ENCODE measurements at places on chromosomes 13 and 19.

DNA sequence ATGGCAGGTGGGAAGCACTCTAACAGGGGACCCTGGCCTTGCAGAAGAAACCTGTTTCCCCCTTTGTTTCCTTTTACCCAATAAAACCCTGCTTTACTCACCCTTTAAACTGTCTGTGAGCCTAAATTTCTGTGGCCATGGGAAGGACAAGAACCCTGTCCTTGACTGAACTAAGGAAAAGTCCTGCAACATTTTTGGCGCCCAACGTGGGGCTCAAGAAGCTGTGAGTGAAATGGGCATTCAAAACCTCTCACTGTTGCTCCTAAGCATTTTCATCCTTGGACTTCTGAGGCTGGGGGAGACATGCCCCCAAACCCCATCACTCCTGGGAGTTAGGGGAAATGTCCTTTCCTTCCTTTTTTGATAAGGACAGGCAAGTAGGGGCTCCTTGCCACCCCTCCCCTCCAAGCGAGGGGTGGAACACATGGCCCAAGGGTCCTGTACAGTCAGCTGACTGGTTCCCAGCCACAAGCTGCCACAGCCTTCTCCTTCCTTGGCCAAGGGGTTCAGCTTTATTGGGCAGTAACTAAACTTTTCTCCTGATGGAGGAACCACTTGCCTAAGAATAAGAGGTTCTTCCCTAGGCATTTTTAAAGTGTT lies 381.6 kb downstream of the KLF5 start:
- DNase-seq: peak; percentile 39

GRCh38 chr13:59342400-59342799 lies 821.3 kb downstream of the DIAPH3 start:
- no peak for DNase-seq

DNA sequence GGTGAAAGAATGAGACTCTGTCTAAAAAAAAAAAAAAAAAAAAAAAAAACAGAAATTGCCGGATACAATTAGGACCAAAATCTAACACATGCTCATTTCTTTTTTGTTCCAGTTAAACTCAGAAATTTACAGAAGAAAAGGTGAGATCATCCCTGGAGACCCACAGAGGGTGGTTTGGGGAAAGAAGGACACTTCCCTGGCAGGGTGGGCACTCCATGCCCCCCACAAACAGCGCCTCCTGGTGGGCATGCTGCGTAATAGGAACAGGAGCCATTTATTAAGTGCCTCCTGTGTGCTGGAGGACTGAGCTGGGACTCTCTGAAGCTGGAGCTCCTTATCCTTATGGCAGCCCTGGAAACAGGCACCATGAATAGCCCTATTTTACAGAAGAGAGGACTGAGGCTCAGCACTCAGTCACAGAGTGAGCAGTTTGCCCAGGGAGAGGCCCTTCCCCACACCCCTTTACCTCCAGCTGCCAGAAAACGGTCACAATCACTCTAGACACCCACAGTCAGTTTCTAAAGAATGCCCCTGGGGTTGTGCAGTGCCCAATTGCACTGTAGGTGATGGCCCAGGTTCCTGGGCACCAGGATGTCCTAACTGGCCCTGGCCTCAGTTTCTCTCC lies 10.1 kb downstream of the C19orf38 start:
- peak; percentile 54 for DNase-seq

- DNase-seq: no peak
These were observed 32.0 kb downstream of the NAXD start for GRCh38 chr13:110647365-110647737.

DNA sequence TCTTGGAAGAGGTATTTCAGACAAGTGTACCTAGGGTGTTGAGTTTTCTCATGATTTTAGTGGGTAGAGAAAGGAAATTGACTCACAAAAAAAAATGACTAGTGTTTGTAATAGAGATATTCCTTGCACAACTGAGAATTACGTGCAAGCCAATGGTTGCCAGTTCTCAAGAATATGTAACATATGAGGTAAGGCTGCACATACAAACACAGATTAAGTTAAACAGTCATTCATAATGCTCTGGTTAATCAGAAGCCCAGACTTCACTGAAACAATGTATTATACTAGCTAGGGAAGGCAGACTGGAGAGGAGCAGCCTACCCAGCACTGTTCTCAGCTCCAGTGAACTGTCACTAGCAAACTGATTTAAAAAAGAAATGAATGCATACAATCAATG lies 418.3 kb downstream of the DIAPH3 start:
- DNase-seq: no peak

DNA sequence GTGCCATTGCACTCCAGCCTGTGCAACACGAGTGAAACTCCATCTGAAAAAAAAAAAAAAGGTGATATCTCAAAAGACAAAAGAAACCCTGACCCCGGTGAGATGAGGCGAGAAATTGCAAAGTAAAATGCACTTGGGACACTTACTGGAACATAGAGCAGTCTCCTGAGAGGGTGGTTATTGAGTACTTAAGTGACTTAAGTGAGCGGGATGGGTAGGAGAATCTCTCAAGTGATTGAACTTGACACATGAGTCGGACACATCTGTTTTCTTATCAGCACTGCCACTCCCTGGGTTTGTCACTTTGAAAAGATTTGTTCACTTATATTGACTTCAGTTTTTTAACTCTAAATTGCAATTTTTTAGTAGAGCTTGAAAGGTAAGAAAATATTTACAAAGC lies 2.8 kb downstream of the ZNF429 start:
- no peak for DNase-seq

- no peak for DNase-seq
These were observed 54.9 kb downstream of the KCNRG start for GRCh38 chr13:50070186-50070585.

- DNase-seq: no peak
These were observed 18.9 kb upstream of the ZNRF4 start for GRCh38 chr19:5436106-5436947.

GRCh38 chr13:100473087-100473486 lies 115.5 kb downstream of the GGACT start:
- no peak for DNase-seq

GRCh38 chr19:2361246-2362045 lies 1.4 kb downstream of the TMPRSS9 start:
- no peak for DNase-seq

GRCh38 chr19:41804336-41804735 lies 7.9 kb downstream of the CEACAM3 start:
- DNase-seq: no peak

DNA sequence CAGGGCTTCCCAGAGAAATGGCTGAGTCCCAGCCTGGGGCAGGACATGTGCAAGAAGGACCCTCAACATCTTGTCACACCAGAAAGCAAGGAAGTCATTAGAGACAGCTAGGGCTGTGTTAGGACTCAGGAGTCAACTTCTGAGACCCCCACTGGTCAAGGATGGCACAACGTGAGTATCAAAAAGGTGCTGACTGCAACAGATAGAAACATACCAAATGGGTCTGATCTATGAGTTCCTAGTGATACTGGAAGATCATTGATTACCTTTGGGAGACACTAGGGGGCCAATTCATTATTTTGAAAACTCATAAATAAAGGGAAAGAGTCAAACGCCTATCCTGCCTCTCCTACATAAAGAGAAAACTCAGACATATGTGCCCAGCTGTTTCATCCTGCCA lies 73.5 kb upstream of the GJB6 start:
- no peak for DNase-seq

DNA sequence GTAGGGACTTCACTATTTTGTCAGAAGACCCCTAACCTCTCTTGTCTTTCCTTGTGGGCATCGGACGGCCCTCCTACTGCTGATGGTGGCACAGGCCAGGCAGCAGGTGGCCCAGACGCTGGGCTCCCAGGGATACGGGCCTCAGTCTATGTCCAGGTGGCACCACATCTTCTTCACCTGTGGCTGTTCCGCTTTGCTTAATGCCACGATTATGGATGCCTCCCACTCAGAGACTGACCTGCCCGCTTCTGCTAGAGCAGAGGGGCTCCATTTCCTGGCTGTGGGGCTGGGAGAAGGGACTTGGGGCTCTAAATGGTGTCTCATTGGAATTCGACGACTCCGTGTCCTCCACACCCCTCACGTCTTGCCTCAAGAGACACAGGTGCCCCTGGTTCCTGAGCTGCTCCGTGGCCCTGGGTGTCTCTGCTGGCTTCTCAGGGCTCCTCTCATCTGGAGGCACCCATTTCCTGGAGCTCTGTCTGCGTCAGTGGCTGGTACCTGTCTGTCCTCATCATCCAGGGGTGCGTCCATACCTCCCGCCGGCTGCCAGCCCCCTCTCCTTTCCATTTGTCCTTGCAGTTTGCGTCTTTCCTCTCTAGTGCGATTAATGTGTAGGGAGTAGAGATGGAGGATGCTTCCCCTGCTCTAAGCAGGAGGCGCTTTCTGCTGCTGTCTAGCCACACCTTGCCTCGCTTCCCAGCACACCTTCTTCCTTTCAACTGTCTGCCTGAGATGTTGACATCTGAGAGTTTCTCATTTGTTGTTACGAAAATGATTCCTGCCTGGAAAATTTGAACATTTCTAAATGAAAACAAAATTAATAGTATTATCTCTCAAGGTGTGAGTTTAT lies 63.4 kb downstream of the TEX29 start:
- no peak for DNase-seq

Measured in DND-41 (cell line).